ENCODE measurements at places on chromosomes 6 and 20. TPM values are rescaled to one million over a fixed set of nuclear protein-coding genes. Genes with fewer than 3 reads are reported as not detected.

DNA sequence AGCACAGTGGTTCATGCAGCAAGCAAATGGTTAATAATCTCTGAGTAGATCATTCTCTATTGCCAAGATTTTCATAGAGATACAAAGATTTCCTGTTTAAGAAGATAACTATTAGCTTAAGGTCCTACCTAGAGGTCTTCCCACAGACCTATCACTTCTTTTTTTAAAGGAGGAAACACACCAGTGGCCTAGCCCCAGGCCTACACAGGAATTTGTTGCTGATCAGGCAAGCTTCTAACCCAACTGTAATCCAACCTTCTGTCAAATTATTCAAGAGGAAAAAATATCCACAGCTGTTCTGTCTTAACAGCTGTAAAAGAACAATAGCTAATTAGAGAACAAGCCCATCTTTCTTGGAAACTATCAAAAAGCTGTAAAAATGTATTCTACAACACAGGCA is 332.8 kb downstream of the BTBD9 start:
- no peaks in the 10 kb centered on the region for H3K36me3 ChIP-seq
- no peak for DNase-seq
- H3K4me3 ChIP-seq: no peak overlapping the region
- no peak overlapping the region for H3K27ac ChIP-seq

DNA sequence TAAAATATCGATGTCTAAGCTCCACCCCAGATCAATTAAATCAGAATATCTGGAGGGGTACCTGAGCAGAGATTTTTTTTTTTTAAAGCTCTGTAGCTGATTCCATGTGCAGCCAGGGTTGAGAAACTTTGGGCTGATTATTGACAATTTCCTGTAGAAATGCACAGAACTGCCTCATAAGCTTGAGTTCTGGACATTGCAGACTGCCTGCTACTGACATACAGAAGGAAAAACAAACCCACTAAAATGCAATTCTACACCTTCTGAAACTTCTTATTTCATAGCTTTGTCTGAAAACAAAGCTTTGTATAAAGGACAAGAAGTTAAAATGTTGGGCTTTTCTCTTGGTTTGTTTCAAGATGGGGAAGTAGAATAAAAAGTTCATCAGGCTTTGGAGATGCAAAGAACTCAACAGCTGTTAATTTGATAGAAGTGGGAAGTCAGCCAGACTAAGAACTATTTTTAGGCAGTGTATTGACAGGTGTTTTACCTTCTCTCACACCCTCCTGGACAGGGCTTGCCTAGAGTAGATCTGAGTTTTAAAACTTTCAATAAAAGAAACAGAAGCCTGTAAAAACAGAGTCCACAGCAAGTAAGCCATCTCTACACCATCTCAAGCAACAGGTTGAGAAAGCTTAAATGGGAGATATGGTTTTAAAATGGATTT is 147.7 kb downstream of the KCNQ5 start:
- no peaks in the 10 kb centered on the region for H3K4me1 ChIP-seq
- H3K27ac ChIP-seq: no peak overlapping the region
- no peaks in the 10 kb centered on the region for H3K36me3 ChIP-seq
- H3K27me3 ChIP-seq: no peaks in the 10 kb centered on the region
- no peak for DNase-seq

DNA sequence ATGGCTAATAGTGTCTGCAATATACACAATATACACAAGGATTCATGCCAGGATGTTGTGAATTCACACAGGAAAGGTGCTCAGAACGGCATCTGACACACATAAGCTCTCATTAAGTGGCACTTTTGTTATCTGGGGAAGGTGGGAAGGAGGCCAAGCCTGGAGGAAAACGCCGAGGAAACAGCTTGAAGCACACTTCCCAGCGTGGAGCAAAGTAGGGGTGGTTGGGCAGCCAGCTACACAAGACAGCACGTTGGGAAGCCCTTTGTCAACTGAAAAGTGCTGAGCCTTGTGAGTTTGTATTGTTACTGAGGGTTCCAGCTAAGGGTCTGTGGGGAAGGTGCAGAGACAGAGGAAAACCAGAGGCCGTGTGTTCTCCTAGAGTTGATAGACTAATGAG is 181.0 kb downstream of the ZMYND8 start:
- no peaks in the 10 kb centered on the region for H3K27me3 ChIP-seq
- no peaks in the 10 kb centered on the region for H3K36me3 ChIP-seq
- no peaks in the 10 kb centered on the region for H3K4me1 ChIP-seq
- no peak overlapping the region for H3K27ac ChIP-seq

The CPNE5 gene
- total RNA-seq: 97.8 TPM

The TRIM40 gene
- 0.79 TPM for total RNA-seq

The CST9L gene
- total RNA-seq: 78.8 TPM
